Left lung (tissue), 14 donors: ENCODE measurements at places on chromosomes 2 and 18. TPM values are rescaled to one million over a fixed set of nuclear protein-coding genes. Genes with fewer than 3 reads are reported as not detected.

DNA sequence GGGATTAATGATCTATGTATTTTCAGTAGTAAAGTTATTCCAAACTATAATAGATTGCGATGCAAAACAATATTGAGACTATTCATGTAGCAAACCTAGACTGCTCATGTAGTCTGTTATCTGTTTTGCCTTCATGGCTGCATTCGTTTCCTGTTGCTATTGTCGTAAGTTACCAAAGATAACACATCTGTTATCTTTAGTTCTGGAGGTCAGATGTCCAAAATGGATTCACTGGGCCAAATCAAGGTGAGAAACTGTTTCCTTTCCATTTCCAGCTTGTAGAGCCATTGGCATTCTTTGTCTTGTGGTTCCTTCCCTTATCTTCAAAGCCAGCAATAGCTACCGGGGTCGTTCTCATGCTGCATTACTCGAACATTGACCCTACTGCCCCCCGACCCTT lies 20.9 kb downstream of the ITGAV start:
- H3K4me3 ChIP-seq: no peak overlapping the region
- no peak overlapping the region for H3K27ac ChIP-seq

DNA sequence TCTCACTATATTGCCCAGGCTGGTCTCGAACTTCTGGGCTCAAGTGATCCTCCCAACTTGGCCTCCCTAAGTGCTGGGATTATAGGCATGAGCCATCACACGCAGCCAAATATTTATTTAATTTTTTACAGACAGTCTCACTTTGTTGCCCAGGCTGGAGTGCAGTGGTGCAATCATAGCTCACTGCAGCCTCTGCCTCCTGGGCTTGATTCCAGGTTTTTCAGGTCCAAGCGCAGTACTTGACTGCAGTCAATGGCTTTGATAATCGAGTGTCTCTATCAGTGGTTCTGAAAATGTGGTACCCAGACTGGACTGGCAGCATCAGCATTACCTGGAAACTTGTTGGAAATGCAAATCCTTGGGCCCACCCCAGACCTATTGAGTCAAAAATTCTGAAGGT lies 63.1 kb downstream of the PLB1 start:
- no peak overlapping the region for H3K4me3 ChIP-seq
- no peaks in the 10 kb centered on the region for H3K36me3 ChIP-seq

GRCh38 chr2:460861-461260 lies 173.0 kb upstream of the ALKAL2 start:
- H3K4me3 ChIP-seq: no peak overlapping the region
- H3K27ac ChIP-seq: no peak overlapping the region
- H3K27me3 ChIP-seq: peaks cover 13% of the 10 kb centered on the region
- H3K36me3 ChIP-seq: no peaks in the 10 kb centered on the region
- no peak for DNase-seq

GRCh38 chr2:176101216-176101830 lies 1.7 kb downstream of the HOXD12 start:
- no peak overlapping the region for H3K4me3 ChIP-seq
- no peak for DNase-seq
- peaks cover 3% of the 10 kb centered on the region for H3K4me1 ChIP-seq

- H3K27ac ChIP-seq: no peak overlapping the region
- DNase-seq: no peak
- H3K27me3 ChIP-seq: no peaks in the 10 kb centered on the region
- H3K36me3 ChIP-seq: no peaks in the 10 kb centered on the region
- H3K4me3 ChIP-seq: no peak overlapping the region
These were observed 241.3 kb downstream of the LOXHD1 start for GRCh38 chr18:46415532-46416252.

DNA sequence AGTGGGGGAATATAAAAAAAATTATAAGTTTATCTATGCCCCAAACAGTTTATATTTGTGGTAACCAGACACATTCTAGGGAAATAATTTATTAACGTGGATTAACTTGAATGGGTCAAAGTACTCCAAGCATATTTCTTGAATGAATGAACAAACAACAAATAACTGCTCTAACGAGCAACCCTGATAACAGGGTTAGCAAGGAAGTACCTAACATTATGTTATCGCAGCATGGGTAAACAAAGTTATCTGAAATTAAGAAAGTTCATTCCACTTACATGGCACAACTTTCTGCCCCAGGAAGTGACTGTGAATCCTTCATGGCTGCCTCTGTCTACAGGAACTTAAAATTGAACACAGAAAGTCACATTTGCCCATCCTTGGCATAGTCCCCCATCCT lies 812.9 kb upstream of the ACVR2A start:
- no peaks in the 10 kb centered on the region for H3K27me3 ChIP-seq
- DNase-seq: no peak
- H3K27ac ChIP-seq: no peak overlapping the region
- no peak overlapping the region for H3K4me3 ChIP-seq
- H3K4me1 ChIP-seq: peaks cover 3% of the 10 kb centered on the region
- H3K36me3 ChIP-seq: no peaks in the 10 kb centered on the region

- no peaks in the 10 kb centered on the region for H3K27me3 ChIP-seq
- H3K4me3 ChIP-seq: no peak overlapping the region
- no peaks in the 10 kb centered on the region for H3K36me3 ChIP-seq
- DNase-seq: no peak
- H3K4me1 ChIP-seq: peaks cover 10% of the 10 kb centered on the region
These were observed 18.2 kb downstream of the SLC8A1 start for GRCh38 chr2:40433736-40434135.

DNA sequence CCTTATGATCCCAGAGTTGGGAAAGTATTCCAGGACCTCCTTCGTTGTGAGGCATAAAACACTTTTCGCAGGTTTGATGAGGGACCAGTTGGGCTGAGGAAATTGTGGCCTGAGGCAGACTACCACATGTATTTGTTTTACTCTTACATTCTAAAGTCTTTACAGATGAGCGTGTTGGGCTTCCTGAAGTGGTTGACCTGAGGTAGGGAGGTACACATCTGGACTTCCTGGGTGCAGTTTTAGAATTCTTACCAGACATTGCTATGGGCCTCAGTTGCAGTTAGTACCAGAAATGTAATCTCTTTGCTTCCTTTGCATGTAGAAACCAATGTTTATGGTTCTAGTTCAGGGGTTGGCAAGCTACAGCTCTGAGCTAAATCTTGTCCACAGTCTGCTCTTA lies 48.7 kb downstream of the COA5 start:
- H3K27ac ChIP-seq: no peak overlapping the region
- no peak overlapping the region for H3K4me3 ChIP-seq
- peaks cover 3% of the 10 kb centered on the region for H3K4me1 ChIP-seq
- H3K36me3 ChIP-seq: peaks cover 81% of the 10 kb centered on the region
- DNase-seq: no peak
- no peaks in the 10 kb centered on the region for H3K27me3 ChIP-seq

DNA sequence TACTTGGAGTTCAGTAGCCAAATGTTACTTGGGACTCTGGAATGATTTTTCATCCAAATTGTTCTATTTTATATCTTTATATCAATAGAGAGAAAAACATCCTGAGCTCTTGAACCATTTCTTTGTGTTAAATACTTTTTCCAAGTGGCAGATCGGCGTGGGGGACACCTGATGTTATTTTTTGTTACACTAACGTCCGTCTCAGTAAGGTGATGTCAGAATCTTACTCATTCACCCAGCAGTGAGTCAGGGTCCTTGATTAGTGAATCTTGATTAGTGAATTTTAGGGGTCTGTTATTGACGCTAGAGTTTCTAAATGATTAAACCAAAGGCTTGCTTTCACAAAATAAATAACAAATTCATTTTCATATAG lies 1.7 kb downstream of the MIB1 start:
- H3K4me1 ChIP-seq: peaks cover 12% of the 10 kb centered on the region
- no peaks in the 10 kb centered on the region for H3K27me3 ChIP-seq
- no peaks in the 10 kb centered on the region for H3K36me3 ChIP-seq

DNA sequence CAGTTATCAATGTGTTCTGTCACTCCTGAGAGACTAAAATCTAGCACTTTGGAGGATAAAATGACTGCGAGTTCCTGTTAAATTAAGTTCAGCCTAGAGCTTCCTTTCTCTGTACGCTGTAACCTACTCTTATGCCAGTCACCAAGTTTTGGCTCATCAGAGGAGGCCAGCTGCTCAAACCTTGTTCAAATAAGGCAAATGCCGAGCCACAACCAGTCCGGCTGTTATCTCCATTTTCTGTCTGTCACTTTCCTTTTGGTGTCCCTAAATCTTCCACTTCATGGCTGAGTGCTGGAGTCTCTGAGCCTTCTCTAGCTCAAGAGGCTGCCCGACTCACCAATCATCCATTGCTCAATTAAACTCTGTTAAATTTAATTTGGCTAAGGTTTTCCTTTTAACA lies 33.5 kb upstream of the PXDN start:
- no peak overlapping the region for H3K4me3 ChIP-seq
- no peaks in the 10 kb centered on the region for H3K36me3 ChIP-seq
- H3K27me3 ChIP-seq: no peaks in the 10 kb centered on the region
- DNase-seq: no peak
- H3K4me1 ChIP-seq: no peaks in the 10 kb centered on the region

DNA sequence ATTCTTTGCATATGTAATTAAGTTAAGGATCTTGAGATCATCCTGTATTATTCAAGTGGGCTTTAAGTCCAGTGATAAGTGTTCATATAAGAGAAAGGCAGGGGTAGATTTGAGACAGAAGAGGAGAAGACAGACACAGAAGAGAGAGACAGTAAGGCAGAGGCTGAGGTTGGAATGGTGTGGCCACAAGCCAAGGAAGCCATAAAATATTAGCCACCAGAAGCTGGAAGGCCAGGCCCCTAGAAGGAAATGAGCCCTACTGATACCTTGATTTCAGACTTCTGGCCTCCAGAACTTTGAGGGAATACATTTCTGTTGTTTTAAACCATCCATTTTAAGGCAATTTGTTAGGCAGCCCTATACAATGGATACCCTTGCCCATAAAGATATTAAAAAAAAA lies 66.9 kb upstream of the DLX2 start:
- no peak for DNase-seq
- no peaks in the 10 kb centered on the region for H3K27me3 ChIP-seq
- no peak overlapping the region for H3K27ac ChIP-seq
- H3K4me3 ChIP-seq: no peak overlapping the region

DNA sequence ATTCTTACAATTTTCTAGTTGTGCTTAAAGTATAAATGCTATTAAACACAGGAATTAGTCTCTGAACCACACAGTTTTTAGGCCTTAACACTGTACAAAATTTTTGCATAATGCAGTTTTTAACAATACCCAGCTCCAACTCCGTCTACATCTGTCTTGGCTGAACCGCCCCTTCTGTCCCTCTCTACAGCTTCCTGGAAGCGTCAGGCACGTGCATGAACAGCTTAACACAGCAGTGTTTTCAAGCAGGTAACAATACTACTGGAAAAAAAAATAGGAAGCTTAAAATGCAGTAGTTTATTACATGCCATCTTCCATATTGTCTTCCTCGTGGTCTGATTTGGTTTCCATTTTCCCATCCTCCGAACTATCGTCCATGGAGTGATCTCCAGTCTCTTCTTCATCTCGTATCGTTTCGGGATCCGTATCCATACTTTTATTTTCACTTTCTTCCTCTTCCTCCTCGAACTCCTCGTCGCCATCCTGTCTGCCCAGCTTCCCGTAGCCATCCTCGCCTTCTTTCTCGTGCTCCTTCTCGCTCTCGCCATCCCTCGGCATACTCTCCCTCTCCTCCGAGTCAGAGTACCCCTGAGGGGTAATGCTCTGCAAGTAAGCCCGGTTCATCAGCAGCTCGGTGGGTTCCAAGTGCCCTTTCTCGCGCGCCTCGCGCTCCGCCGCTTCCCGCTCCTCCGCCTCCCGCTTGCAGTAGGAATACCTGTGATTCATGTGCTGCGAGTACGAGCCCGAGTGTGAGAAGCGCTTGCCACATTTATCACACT lies 130.6 kb downstream of the ZEB2 start:
- no peaks in the 10 kb centered on the region for H3K27me3 ChIP-seq
- peak overlapping the region; percentile 28 for H3K4me3 ChIP-seq
- no peaks in the 10 kb centered on the region for H3K4me1 ChIP-seq
- no peak for DNase-seq

DNA sequence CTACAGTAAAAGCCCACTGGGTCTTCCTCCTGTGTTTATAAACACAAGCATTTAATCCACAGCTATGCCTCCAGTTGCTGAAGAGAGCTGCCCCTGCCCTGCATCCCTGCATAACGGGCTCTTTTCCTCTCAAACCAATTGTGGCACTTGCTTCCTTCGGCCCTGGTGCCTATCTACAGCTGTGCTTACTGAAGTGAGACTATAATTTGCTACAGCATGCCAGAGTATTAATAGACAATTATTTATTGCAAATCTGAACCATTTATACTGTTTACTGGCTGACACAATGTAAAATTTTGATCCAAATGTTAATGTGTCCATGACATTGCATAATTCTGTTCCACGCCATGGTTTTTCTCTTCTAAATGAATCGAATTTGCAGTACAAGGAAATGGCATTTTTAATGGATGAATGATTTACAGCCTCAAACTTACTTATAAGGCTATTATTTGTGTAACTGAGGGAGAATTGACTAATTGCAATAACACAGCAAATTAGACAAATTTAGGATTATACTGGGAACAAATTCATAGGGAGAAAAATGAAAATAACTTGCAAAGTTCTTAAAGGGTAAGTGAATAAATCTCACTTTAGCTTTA lies 457.0 kb upstream of the HNRNPA3 start:
- H3K4me1 ChIP-seq: no peaks in the 10 kb centered on the region
- no peaks in the 10 kb centered on the region for H3K36me3 ChIP-seq
- H3K4me3 ChIP-seq: no peak overlapping the region
- no peaks in the 10 kb centered on the region for H3K27me3 ChIP-seq
- DNase-seq: no peak

GRCh38 chr2:224039770-224040440 lies 819 bp upstream of the SERPINE2 start:
- H3K4me1 ChIP-seq: peaks cover 20% of the 10 kb centered on the region
- no peak for DNase-seq
- peaks cover 30% of the 10 kb centered on the region for H3K27me3 ChIP-seq
- H3K4me3 ChIP-seq: peak overlapping the region; percentile 48

DNA sequence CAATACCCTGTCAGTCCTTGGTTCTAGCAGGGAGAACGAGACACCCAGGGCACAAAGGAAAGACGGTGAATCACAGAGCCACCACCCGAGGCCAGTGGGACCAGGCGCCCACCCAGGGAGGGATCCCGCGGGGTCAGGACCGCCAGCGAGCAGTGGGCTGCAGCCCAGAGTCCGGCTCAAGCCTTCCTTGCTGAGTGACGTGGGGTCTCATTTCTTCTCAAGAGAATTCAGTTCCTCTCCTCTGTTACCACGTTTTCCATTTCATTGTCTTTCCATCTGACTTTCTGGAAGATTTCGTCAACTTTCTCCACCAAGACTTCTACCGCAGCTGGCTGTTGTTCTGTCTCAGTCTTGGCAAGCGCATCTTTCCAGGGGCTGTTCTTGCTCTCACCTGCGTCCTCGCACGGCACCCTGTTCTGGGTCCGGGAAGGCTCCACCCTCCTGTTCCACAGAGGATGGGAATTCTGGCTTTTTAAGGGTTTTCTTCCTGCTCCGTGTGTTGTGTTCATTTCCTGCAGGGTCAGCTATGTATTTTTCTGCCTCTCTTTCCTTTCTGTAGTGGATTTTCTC lies 248.6 kb downstream of the NDUFA10 start:
- H3K4me3 ChIP-seq: no peak overlapping the region
- H3K36me3 ChIP-seq: no peaks in the 10 kb centered on the region
- H3K27me3 ChIP-seq: peaks cover 13% of the 10 kb centered on the region
- H3K4me1 ChIP-seq: no peaks in the 10 kb centered on the region
- no peak overlapping the region for H3K27ac ChIP-seq

The IL36G gene
- polyA plus RNA-seq: 0.23 TPM

The GKN1 gene
- not detected for polyA plus RNA-seq

The IKZF2 gene
- 15.1 TPM for polyA plus RNA-seq

The IL1F10 gene
- polyA plus RNA-seq: not detected
